ENCODE measurements at places on chromosomes 7 and 10.

GRCh38 chr10:77358656-77359055 is 279.0 kb downstream of the KCNMA1 start:
- DNase-seq = no peak

DNA sequence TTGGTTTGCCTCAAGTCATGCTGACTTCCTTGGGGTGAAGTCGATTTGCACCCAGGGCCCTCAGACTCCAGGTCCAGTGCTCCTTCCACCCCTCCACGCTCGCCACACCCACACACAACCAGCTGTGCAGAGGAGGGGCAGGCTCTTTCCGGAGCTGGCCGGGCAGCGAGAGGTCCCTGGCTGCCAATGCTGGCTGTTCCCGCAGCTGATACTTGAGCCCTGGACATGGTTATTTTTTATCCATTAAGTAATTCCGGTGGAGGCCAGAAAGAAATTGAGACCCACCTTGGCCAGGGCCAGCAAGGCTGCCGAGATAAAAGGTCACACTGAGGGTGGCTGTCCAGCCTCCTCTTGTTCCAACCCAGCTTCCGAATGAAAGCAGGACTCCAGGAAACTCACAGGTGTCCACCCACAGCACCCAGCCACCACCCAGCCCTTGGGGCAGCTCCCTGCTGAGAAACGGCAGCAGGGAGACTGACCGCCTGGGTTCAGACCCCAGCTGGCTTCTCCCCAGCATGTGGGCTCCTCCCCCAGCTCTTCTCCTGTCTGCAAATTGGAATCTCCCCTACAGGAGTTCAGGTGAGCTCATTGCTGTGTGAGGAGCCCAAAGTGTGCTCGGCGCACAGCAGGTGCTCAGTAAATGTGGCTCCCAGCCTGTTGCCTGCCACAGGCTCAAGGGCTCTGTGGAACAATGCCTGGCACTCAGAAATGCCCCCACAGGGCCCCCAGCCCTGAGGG is 77.8 kb downstream of the PDGFA start:
- DNase-seq = no peak

DNA sequence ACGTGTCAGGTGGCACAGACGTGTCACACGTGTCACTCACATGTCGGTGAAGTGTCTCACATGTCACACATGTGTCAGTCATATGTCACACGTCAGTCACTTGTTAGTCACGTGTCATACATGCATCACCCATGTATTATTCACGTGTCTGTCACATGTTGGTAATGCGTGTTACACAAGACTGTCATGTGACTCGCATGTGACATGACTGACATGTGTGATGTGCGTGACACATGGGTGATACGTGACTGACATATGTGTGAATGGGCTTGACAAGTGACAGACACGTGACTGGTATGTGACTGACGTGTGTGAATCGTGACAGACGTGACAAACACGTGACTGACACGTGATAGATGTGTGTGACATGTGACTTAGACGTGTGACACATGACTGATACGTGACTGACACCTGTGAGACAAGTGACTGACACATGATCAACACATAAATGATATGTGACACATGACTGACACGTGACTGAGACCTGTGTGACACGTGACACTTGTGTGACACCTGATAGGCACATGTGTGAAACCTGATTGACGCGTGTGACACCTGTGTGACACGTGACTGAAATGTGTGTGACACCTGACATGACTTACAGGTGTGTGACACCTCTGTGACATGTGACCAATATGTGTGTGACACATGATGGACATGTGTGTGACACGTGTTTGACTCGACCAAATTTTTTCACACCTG is 56.1 kb downstream of the ZNF92 start:
- DNase-seq = no peak

DNA sequence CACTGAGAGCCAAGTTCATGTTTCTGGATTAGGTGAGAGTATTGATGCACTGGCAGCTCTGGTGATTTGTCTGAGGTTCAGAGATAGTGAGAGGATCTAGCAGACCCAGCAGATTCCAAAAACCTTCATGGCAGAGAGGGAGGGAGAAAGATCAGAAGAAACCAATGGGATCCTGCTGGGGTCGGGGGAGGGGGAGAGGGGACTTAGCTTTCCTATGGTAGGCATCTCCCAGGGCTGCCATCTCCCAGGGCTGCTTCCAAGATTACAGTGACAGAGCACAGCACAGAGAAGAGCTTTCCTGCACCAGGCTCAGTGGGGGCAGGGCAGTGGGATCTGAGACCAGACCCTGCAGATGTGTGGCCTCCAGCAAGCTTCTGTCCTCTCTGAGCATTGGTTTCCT is 76.8 kb upstream of the GDF10 start:
- DNase-seq = no peak

- DNase-seq = no peak
These were observed 10.4 kb upstream of the PRKG1 start for GRCh38 chr10:51063659-51064535.

- DNase-seq = no peak
These were observed 80.9 kb upstream of the SHH start for GRCh38 chr7:155893176-155893575.

DNA sequence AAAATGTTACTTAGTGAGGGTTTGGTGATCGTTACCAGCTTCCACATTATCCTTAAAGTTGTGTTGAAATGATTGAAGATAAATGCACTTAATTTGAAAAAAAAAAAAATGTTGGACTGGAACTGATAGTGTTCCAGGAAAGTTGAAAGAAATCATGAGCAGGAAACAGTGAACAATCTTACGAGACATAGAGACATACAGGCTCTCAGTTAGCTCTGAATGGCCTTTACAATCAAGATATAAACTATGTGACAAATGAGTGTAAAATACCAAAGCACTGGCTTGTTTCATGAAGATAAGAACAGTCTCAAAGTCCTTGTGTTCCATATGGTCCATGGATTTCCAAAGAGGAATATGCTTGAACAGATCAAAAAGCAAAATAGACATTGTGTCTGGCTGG is 430.1 kb upstream of the ETV1 start:
- DNase-seq = no peak

GRCh38 chr10:93333278-93333978 is 148.7 kb downstream of the MYOF start:
- DNase-seq = no peak

- no peak for DNase-seq
These were observed 33.9 kb upstream of the SLC29A3 start for GRCh38 chr10:71285180-71285545.

DNA sequence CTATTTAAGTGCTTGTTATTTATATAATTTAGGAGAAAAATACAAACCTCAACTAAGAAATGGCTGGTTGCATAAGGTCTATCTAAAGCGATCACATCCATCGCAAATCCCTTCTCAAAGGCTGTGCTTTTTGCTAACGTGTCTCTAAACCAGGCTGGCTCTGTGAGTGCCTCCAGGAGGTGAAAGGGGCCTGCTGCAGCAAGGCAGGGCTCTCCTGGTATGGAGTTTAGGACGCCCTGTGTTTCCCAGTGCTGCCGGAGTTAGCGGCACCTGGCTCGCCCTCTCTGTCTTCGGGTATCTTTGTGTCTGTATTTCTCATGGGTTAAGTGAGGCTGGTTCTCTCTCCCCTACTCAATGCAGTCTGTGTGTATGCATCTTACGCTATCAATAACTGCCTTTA is 68.4 kb upstream of the ATP6V0A4 start:
- DNase-seq = no peak

GRCh38 chr10:125533866-125534265 is 149.1 kb downstream of the TEX36 start:
- no peak for DNase-seq

DNA sequence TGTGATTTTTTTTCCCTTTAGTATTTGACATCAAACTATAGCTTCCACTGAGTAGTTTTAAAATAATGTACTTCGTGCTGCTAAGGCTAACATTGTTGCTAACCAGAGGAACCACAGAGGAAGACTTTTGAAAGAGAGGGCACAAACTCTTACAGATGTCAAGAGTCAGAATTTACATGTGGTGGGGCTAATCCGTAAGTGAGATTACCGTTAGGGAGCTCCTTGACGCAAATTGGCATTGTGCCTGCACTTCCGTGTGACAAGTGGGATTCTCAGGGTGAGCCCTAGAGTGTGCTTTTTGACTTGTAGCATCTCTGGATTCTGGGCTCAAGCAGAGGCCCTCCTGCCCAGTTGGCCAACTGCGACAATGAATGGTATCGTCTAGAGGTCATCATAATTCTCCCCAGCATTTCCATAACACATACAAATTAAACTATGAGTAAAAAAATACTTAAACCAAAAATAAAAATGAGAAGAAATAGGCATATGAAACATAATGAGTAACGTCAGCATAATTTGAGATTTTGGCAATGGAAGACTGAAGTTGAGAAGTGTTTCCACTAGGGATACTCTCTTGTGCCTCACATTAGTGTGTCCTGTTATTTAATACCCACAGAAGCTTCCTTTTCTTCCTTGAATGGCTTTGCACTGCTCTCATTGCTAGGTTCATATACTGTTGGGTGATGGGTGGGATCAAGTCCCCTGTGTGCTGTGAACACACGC is 164.0 kb downstream of the SDK1 start:
- DNase-seq = no peak

DNA sequence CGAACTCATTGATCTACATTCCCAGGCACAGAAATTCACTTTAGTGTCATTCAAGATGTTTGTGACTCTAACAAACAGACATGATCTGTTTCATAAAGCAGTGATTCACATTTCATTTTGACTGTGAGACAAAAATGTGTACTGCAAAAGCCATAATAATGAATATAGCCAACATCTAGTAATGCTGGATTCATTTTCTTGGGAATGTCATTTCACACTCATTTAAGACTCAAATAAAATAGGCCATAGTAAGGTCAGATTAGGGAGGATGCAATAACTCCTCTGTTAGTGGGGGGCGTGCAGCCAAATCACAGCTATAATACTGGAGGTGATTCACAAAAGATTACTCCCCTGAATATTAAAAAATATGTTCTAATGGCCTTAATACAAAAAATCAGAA is 566.6 kb upstream of the ZWINT start:
- no peak for DNase-seq

DNA sequence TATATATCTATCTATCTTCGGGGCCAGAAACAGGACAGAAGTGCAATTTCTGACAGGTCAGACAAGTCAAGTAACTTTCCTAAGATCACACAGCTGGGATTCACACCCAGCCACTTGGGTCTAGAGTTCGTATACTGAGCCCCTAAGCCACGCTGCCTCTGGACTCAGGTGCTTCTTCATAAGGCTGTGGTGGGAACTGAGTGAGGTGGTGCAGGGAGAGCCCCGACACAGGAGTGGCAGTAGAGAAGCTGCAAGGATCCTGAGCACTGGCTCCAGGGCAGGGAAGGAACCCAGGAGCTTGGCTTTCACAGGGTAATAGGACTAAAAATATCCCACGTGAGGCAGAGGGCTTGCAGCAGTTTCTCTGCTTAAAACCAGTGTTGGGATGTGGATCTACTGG is 33.8 kb downstream of the C10orf53 start:
- no peak for DNase-seq

DNA sequence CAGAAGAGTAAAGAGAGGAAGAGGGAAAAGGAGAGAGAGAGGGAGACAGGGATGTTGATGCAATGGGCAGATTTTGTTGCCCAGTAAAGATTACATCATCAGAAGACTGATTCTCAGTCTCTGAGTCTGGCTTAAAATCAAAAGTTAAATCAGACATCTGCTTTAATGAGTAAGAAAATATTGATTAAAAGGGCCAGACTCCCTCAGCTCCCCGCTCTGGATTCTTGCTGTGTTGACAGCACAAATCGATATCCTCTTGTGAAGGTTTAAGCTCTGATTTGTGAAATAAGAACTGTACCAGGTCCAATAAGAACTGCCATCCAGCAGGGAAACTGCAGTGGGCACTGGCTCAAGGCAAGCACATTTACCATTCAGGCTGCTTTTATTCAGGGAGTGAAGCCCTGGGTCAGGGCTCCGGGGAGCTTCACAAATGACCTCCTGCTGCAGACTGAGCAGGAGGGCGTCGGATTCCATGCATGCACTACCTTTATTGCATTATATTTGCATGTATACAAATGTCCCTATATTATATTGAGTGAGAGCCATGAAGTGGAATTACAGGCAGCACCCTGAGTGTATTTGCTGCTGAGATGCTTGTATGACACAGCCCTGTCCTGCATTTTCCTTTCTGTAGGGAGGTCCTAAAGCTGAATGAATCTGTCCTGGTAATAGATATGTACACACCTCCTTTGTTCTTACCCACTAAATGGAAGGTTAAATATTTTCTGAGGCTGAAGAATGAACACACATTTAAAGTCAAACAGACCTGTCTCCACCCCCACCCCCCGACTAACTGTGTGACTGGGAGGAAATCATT is 401.5 kb downstream of the REEP3 start:
- DNase-seq = no peak

DNA sequence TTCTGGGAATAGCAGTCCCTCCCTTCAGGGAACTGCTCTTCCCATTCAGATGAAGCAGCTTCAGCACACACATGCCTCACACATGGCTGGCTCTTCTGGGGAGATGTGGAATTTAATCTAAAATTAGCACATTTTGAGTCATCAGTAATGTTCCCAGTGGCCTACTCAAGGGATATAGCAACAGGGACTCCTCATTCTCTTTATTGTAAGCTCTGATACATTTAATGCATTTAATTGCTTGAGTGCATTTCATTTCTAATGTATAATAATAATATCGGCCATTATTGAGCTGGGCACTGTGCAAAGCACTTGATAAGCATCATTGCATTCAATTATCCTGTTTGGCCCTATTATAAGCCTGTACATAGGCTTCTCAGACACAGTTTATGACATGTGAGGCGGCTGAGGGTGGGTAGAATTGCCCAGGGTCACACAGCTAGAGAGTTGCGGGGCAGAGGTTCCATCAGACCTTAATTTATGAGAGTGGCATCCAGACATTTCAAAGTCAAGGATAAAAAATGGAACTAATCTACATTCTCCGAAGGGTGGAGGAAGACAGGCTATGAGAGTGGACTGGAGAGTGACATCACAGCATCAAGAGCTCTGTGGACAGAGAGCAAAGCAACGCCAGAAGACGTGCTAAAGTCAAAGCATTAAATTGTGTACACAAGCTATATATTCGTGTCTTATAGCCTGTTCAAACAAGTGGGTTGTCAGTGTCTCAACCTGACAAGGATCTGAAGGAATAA is 76.8 kb downstream of the LANCL2 start:
- no peak for DNase-seq

DNA sequence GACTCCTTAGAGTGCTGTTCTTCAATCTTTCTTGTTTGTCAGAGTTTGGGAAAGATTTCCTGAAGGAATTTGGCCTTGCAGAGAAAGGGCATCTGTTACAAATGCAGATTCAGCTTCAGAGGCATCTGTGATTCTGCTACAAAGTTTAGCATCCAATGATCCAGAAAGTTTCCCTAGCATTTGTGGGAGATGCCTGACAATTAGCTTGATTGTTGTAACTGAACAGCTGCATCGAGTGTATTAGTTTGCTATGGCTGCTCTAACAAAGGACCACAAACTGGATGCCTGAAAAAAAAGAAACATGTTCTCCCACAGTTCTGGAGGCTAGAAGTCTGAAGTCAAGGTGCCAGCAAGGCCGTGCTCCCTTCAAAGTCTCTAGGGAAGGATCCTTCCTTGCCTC is 365.1 kb downstream of the GRID1 start:
- no peak for DNase-seq

- DNase-seq = no peak
These were observed 35.5 kb downstream of the RPA3 start for GRCh38 chr7:7682861-7683260.

Data from NCI-H187 (cell line).